Lower lobe of right lung (tissue), 2 donors: ENCODE measurements at places on chromosomes 11 and 22. TPM values are rescaled to one million over a fixed set of nuclear protein-coding genes. Genes with fewer than 3 reads are reported as not detected.
A peak's percentile ranks its signal among the peaks of the same experiment; 100 is the strongest.

DNA sequence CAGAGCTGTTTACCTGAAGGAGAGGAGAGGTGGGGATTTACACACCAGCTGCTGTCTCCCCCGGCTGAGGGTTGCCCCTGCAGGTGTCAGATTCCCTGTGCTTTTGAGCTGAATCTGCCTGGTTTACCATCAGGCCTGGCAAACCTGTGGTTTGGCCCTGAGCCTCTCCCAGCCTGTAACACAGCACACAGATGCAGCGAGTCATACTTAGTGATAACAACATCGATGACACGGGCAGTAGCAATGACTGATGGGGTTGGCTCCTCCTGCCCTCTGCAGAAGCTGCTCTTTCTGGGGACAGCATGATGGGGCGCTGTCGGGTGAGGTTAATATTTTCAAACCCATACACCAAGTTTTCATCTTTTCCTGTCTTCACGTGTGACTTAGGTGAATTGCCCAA is 380.0 kb upstream of the B3GAT1 start:
- DNase-seq: no peak

DNA sequence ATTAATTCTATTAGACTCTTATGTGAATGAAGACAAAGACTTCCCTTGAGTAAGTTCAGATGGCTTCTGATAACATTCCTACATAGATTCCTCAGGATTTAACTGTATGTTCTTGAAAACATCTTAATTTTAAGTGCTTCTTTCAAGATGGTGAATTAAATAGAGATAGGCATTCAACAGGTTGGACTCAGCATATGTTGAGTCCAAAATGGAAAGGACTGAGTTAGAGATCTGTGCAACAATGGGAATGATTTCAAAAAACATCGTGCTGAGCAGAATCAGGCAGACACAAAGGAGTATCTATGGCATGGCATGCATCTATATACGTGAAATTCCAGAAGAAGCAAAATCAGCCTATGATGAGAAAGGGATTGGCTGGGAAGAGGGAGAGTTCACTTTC is 36.2 kb downstream of the ZNF195 start:
- no peak for DNase-seq

- no peak for DNase-seq
These were observed 1234.7 kb downstream of the TBC1D22A start for GRCh38 chr22:47997052-47997590.

- DNase-seq: peak; percentile 23
These were observed 3.4 kb downstream of the GNAZ start for GRCh38 chr22:23073526-23074229.

DNA sequence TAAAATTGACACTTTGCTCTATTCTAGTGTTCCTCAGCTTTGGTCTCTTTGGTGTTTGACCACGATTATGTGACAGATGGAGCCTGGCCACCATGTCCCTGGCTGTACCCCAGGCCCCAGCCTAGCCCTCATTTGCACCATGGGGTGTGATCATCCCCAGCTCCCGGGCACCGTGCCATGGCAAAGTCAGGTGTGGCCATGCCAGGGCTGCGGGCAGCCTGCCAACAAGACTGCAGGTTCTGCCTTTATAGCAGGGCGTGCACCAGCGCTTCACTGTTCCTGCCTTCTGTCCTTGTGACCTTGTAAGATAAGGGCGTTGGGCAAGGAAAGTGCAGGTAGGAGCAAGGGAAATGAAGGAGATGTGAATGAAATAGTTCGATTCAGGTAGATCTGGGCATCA is 22.4 kb upstream of the APOBEC3A start:
- peak; percentile 94 for DNase-seq

DNA sequence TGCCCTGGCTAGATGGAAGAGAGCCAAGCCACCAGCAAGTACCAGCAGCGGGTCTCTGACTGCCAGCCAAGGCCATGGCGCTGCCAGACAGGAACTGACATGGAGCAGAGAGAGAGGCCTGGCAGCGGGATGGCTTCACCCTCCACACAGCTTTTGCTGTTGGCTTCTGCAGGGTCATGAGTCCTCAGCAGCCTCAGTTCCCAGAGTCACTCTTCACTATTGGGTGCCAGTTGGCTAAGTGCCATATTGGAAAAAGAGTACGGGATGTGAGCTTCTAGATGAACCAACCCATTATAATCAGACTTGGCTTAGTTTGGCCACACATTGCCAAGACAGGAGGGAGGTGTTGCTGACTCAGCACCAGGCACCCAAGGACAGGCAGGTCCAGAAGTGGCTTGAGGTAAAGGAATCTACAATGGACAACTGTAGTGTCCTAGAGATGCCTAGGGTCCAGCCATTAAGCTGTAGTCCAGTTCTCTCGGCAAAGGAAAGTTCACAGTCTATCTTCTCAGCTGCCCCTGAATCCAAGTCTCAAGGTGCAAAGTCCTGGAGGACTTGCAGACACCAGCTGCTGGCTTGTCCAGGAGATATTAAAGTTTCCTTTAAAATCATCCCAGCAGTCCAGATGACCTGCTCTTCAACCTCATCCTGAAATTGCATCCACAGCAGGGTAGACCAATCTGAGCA is 40.7 kb upstream of the POU2AF1 start:
- no peak for DNase-seq

- DNase-seq: no peak
These were observed 4.0 kb downstream of the ANO3 start for GRCh38 chr11:26335903-26336302.

- no peak for DNase-seq
These were observed 199.4 kb upstream of the LUZP2 start for GRCh38 chr11:24297461-24297860.

DNA sequence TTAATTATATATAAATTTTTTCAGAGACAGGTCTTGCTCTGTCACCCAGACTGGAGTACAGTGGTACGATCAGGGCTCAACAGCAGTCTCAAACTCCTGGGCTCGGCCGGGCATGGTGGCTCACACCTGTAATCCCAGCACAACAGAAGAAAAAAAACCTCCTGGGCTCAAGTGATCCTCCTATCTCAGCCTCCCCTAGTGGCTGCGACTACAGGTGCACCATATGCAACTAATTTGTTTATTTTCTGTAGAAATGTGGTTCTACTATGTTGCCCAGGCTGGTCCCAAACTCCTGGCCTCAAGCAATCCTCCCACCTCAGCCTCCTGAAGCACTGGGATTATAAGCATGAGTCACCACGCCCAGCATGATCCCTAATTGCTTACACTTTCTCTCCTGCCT is 56.1 kb upstream of the SLC35C1 start:
- DNase-seq: no peak

- no peak for DNase-seq
These were observed 581.2 kb downstream of the TBC1D22A start for GRCh38 chr22:47343611-47344010.

GRCh38 chr11:118012083-118012669 is 26.0 kb downstream of the IL10RA start:
- peak; percentile 72 for DNase-seq

GRCh38 chr22:41596776-41597634 is 7.4 kb upstream of the PMM1 start:
- peak; percentile 78 for DNase-seq

DNA sequence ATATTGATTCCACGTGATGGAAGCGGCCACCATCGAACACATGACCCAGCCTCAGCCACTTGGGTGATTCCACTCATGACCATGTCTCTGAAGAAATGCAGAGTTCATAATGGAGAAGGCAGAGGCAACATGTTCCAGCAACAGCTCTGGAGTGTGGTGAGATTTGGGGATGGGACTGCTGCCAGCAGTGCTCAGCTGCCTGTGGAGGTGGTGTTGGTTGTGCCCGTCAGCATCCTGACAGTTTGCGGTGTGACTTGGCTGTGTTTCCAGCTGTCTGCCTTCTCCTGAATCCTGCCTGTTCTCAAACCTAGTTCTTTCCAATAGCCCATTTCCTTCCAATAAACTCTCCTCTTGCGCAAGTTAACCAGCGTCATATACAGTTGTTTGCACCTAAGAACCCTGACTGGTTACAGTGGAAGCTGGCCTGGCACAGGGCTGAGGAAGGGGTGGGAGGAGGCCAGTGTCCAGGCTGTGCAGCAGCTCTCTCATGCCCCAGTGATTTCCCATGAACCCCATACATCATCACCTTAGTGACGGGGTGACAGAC is 22.0 kb upstream of the OR8B8 start:
- no peak for DNase-seq

GRCh38 chr11:13094930-13095687 is 86.0 kb downstream of the RASSF10 start:
- DNase-seq: no peak

DNA sequence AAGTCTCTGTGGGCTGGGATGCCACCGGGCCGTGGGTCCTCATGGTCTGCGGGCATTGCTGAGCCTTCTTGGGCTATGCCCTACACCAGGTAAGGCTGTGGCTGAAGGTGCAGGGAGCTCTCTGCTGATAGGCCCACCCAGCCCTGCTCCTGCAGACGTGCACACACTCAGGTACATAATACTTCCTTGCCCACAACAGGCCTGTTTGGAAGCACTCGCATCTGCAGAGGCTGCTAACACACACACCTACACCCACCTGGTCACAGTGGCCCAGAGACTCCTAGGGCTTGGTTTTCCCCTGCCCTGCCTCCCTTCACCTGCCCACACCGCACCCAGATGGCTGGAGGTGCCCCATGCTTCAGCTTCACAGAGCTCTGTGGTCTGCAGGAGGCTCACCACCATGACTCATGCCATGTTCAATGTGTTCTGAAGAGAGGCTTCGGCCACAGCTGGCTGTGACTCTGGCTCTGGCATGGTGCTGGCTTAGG is 72.8 kb upstream of the KCNQ1OT1 start:
- DNase-seq: peak; percentile 26

DNA sequence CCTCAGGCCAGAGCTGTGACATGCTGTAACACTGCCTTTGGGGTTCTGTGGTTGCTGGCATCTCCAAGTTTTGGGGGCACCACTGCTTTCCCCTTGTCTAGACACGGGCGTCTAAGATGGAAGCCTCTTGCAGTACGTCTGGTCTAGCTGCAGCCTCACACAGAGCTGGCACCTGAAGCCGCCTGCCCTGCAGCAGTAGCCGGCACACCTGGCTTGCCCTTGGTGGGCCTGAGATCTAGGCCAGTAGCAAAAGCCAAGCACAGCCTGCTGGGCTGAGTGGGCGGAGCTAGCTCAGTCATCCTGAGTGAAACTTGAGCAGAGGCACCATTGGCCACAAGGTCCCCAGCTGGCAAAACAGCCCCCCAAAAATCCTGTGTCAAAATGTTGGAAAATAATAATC is 154.2 kb downstream of the DLG2 start:
- DNase-seq: no peak

DNA sequence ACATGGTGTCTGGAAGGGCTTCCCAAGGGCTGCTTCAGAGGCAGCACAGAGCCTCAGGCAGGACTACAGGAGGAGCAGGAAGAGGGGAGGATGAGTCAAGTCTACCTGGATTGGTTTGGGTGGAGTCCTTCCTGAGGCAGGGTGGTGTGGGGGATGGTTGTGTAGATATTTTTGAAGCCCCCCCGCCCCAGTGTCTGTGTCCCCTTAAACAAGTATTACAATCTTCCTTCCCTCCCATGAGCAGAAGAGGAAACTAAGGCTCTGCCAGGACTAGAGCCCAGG is 34.7 kb upstream of the FCHSD2 start:
- no peak for DNase-seq

DNA sequence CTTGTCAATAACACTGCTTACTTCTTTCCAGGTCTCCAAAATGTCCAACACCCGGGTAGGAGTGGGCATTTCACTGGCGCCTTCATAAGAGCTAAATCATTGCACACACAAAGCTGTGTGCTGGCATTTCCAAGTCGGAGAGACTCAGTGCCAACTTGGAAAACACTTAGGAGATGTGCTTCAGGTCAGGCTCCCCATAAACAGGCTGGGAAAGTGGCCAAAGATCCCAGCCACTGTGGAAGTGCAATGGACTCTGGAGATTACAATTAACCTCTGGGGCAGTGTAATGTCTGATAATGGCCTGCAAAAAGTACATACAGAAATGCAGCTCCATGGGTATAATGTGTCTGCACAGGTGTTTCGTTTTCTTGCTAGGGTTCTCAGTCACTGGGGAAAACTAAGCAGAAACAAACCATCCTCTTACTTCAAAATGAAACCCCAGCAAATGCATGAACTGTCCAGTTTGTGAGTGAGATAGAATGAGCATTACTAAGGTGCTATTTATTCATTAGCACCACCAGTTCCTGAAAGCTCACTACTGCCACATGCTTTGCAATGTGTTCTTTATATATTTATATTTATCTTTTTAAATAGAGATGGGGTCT is 79.0 kb downstream of the ABTB2 start:
- no peak for DNase-seq

GRCh38 chr11:550746-551085 is 9.8 kb downstream of the LMNTD2 start:
- no peak for DNase-seq

- no peak for DNase-seq
These were observed 49.9 kb downstream of the KIAA1671 start for GRCh38 chr22:25002241-25002985.

- no peak for DNase-seq
These were observed 35.3 kb downstream of the RTN4R start for GRCh38 chr22:20232781-20233180.

DNA sequence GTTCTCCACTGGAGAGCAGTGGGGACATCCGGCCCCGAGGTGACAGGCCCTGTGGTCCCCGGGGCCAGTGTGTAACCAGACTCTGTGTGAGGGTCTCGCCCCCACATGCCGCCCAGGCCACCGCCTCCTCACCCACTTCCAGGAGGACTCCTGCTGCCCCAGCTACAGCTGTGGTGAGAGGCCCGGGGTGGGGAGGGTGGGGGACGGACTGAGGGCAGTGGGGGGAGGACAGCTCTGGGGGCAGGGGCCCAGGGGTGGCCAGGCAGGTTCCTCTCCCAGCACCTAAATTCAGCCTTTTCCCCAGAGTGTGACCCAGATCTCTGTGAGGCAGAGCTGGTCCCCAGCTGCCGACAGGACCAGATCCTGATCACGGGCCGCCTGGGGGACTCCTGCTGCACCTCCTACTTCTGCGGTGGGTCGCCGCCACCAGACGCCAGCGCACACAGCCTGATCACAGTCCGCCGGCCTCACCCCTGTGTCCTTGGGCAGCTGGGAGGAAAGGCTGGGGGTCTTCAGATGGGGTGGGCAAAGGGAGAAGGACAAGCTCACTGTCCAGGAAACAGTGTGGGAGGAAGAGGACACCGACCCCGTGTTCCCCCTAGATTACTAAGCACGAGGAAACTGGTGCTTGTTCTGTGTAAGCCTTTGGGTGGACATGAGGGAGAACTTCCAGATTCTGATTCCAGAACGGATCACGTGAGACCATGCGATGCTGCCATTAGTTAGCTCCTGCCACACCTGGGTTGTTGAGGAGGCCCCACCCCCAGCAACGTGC is 84.4 kb upstream of the MYOD1 start:
- DNase-seq: no peak

Gene MYRF
- 37.9 TPM for total RNA-seq

Gene SCO2
- 4.9 TPM for total RNA-seq

Gene PRG3
- not detected for total RNA-seq

Gene POLDIP3
- total RNA-seq: 75.0 TPM

Gene TBX1
- total RNA-seq: 13.5 TPM

Gene HIPK3
- 138 TPM for total RNA-seq

Gene NXPE2
- total RNA-seq: 0.38 TPM

Gene VSIG10L2
- not detected for total RNA-seq

Gene LRRC75B
- total RNA-seq: 10.2 TPM

Gene ATP5MG
- 154 TPM for total RNA-seq

Gene GALR3
- total RNA-seq: not detected

Gene DRD4
- total RNA-seq: 1.3 TPM
